ENCODE measurements at places on chromosomes 6 and 20.

DNA sequence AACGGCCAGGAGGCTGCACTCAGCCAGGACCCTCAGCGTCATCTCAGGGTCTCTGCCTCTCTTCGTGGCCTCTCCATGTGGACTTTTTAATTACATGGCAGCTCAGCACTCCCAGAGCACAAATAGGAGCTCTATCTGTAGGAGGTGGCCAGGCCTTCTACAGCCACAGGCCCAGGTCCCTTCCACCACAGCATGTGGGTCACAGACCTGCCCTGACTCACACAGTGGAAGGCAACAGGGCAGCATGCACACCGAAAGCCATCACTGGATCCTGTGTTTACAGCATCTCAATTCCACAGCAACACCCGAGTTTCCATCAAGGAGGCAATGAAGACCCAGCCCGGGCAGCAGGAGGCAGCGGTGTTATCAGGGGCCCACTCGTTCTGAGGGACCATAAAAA is 65.8 kb upstream of the CD93 start:
- H3K36me3 ChIP-seq: no peaks in the 10 kb centered on the region
- H3K4me1 ChIP-seq: peaks cover 5% of the 10 kb centered on the region
- H3K27ac ChIP-seq: peak overlapping the region; percentile 17
- DNase-seq: no peak
- peaks cover 7% of the 10 kb centered on the region for H3K27me3 ChIP-seq
- H3K4me3 ChIP-seq: no peak overlapping the region

DNA sequence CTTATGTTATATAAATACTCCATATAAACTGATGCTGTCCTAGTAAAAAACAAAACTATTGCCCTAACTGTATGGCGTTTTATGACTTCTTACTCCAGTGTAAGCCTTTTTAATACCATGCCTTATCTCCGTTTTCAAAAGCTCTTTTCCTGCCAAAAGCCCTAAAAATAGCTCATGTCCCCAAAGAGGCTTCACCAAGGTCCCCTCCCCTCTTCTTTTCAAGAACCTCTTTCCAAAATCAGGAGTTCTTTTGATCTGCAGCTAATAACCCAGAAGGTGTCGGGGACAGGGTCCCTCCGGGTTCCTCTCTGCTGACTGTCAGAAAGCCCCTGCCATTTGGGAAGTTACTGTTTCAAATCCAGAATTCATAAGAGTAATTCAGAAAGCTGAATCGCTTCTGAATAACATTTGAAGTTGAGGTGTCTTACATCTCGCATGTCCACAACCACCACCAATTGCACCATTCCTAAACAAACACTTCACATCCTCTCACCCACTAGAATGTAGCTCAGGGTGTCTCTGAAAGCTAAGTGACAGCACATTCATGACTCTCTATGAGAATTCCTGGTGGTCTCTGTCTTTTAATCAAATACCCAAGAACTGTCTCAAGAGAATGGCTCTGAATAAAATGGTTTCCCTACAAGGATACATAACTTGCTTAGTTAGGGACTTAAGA is 13.3 kb downstream of the TASP1 start:
- DNase-seq: no peak
- no peak overlapping the region for H3K4me3 ChIP-seq
- H3K27ac ChIP-seq: peak overlapping the region; percentile 75
- no peaks in the 10 kb centered on the region for H3K27me3 ChIP-seq
- H3K36me3 ChIP-seq: peaks cover 11% of the 10 kb centered on the region

DNA sequence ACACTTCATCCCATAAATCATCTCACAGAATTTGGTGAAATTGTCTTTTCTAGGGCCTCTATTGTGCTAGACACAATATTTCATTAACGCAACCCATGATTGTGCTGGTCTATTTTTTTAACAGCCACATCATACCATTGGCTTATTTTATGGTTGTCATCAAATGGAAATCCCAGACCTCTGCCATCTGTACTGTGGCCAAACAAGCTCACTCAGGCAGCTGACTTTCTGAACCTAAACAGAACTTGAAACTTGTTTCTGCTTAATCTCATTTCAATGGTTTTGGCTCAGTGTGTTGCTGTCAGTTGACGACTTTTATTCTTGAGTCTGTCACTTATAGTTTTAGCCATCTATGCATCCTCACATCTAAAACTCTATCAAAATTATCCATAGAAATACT is 111.8 kb downstream of the HAO1 start:
- H3K4me1 ChIP-seq: no peaks in the 10 kb centered on the region
- no peaks in the 10 kb centered on the region for H3K27me3 ChIP-seq
- H3K4me3 ChIP-seq: no peak overlapping the region
- no peaks in the 10 kb centered on the region for H3K36me3 ChIP-seq
- H3K27ac ChIP-seq: no peak overlapping the region

DNA sequence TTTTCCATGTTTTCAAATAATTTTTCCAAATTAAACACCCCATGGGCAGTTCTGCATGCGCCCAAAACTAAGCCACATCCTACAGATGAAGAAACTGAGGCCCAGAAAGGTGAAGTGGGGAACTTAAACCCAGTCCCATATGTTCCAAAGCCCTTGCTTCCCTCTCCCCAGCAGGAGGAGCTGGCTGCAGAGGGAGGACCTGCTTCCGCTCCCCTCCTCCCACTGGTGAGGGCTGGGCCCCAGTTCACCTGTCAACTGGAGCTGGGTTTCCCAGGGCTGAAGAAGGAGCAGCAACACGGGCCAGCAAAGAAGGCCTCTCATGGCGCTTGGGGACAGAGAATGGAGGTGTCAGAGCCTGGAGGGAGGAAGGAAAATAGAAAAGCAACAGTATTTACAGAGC is 1.4 kb upstream of the RBPJL start:
- no peaks in the 10 kb centered on the region for H3K36me3 ChIP-seq
- peaks cover 82% of the 10 kb centered on the region for H3K27me3 ChIP-seq
- DNase-seq: no peak
- no peak overlapping the region for H3K4me3 ChIP-seq
- H3K4me1 ChIP-seq: peaks cover 5% of the 10 kb centered on the region
- no peak overlapping the region for H3K27ac ChIP-seq

DNA sequence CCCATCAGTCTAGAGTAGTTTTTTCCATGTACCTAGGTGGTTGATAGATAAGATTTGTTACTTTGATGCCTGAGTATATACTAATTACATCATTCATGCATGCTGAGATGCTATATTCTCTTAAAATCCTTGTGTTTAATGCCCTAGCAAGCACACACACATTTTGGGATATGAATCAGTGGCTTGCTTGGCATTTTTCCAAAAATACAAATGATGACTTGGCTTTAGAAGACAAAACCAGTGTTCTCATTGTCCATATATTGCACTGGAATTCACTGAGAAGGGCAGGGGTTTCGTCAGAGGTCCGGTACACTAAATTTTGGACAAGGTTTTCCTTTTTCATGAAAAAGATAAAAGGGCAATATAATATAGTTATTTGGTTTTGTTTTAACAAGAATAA is 24.9 kb downstream of the GTPBP2 start:
- DNase-seq: no peak
- H3K4me1 ChIP-seq: peaks cover 16% of the 10 kb centered on the region
- H3K36me3 ChIP-seq: peaks cover 36% of the 10 kb centered on the region
- H3K27me3 ChIP-seq: no peaks in the 10 kb centered on the region
- no peak overlapping the region for H3K4me3 ChIP-seq

GRCh38 chr6:127969701-127970100 is 68.8 kb upstream of the THEMIS start:
- no peaks in the 10 kb centered on the region for H3K27me3 ChIP-seq
- no peak overlapping the region for H3K4me3 ChIP-seq
- no peaks in the 10 kb centered on the region for H3K4me1 ChIP-seq
- DNase-seq: no peak

- no peaks in the 10 kb centered on the region for H3K27me3 ChIP-seq
- DNase-seq: no peak
- H3K4me3 ChIP-seq: no peak overlapping the region
- H3K27ac ChIP-seq: peak overlapping the region; percentile 15
- peaks cover 9% of the 10 kb centered on the region for H3K36me3 ChIP-seq
Measured at GRCh38 chr20:32830437-32830836, 10.7 kb downstream of the MAPRE1 start.

DNA sequence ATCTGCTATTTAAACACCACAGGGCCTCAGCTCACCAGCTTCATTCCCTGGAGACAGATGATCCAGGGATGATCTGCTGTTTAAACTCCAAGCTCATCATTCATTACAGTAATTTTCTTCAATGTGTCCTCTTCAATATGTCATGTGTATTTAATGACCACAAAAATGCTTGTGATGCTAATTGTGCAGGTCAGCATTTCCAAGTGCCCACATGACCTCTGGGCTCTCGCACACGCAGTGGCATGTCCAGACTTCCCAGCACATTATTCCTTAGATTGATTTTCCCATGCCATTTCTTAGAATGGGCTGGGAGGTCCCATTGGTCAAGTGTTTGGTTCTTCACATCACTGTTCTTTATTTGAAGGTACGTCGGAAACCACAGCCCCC is 434.4 kb downstream of the HAO1 start:
- H3K36me3 ChIP-seq: no peaks in the 10 kb centered on the region
- DNase-seq: no peak
- no peaks in the 10 kb centered on the region for H3K27me3 ChIP-seq
- H3K4me1 ChIP-seq: no peaks in the 10 kb centered on the region
- H3K27ac ChIP-seq: no peak overlapping the region

- H3K4me1 ChIP-seq: peaks cover 58% of the 10 kb centered on the region
- H3K27me3 ChIP-seq: no peaks in the 10 kb centered on the region
- H3K4me3 ChIP-seq: peak overlapping the region; percentile 6
- DNase-seq: no peak
Measured at GRCh38 chr6:158911746-158912480, 88.1 kb downstream of the RSPH3 start.

DNA sequence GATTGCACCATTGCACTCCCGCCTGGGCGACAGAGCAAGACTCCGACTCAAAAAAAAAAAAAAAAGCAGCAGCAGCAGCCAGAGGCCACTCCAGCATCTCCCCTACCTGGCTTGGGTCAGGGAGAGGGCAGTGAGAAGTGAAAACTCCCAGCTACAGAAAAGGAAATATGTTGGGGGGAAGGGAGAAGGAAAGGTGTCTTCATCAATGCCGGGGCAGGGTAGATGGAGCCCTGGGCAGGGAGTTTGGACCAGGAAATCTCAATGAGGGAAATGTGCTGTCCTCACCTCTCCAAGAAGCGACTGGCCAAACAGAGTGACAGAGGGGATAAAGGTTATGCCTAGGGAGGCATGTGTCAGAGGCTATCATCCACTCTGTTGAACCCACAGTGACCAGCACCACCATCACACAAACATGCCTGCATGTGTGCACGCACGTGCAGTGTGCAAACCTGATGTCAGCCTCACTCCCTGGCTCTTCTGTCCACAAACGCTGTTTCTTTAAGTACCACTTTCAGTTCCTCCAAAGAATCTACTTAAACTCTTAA is 887 bp upstream of the AIF1 start:
- no peak overlapping the region for H3K27ac ChIP-seq
- DNase-seq: no peak
- H3K4me3 ChIP-seq: no peak overlapping the region
- H3K4me1 ChIP-seq: peaks cover 29% of the 10 kb centered on the region
- no peaks in the 10 kb centered on the region for H3K27me3 ChIP-seq

GRCh38 chr6:106476331-106477105 is 116.0 kb downstream of the CRYBG1 start:
- H3K27me3 ChIP-seq: peaks cover 4% of the 10 kb centered on the region
- peaks cover 15% of the 10 kb centered on the region for H3K4me1 ChIP-seq
- H3K4me3 ChIP-seq: no peak overlapping the region
- no peak overlapping the region for H3K27ac ChIP-seq
- no peak for DNase-seq

DNA sequence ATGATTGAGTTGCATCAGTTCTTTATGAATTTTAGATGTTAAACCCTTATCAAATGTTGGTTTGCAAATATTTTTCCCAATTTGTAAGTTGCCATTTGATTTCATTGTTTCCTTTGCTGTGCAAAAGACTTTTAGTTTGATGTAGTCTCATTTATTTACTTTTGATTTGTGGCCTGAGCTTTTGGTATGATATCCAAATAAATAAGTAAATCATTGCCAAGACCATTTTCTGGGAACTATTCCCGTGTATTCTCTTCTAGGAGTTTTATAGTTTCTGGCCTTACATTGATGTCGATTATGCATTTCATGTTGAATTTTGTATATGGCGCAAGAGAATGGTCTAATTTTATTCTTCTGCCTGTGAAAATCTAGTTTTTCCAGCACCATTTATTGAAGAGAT is 13.4 kb downstream of the AIG1 start:
- peaks cover 13% of the 10 kb centered on the region for H3K36me3 ChIP-seq
- H3K4me1 ChIP-seq: peaks cover 8% of the 10 kb centered on the region
- no peak overlapping the region for H3K4me3 ChIP-seq
- H3K27me3 ChIP-seq: no peaks in the 10 kb centered on the region

DNA sequence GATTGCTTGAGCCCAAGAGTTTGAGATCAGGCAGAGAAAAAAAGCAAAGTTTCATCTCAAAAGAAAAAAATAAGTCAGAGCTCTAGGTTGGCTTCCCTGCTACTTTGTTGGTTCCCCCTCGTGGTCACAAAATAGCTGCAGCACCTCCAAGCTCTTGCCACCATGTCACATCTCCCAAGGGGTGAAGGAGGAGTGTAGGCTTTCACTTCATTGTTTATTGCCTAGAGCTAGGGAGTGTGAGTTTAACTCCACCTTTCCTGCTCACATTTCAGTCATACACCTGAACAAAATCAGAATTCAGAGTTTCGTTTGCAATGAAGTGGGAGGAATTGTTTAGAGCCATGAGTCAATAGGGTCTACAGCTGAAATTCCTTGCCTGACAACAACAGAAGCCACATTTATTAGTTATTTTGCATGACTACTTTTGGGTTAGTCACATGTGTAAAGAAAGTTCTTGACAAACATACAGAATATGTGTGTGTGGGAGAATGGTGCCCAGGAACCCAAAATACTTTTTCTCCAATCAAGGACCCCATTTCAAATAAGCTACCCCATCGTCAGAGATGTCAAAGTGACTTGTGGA is 56.2 kb upstream of the UFL1 start:
- no peaks in the 10 kb centered on the region for H3K36me3 ChIP-seq
- no peak overlapping the region for H3K4me3 ChIP-seq
- DNase-seq: no peak
- H3K27ac ChIP-seq: no peak overlapping the region

DNA sequence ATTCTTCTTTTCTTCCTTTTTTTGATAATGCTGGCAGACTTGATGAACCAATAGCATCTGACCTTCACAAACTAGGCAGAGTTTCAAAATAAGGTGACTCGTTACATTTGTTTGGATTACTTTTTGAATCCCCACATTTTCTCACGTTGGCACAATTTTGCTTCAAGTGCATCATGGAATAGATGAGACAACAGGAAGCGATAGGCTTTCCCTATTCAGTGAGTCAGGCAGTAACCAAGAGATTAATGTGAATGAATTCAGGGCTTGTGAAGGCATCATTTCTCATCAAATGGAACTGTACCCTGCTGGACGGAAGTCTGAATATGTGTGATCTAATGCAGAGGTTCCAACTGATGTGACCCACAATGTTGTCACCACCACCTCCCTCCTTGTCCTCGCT is 10.7 kb downstream of the RFPL4B start:
- DNase-seq: no peak
- no peaks in the 10 kb centered on the region for H3K4me1 ChIP-seq
- no peak overlapping the region for H3K27ac ChIP-seq
- no peaks in the 10 kb centered on the region for H3K36me3 ChIP-seq

DNA sequence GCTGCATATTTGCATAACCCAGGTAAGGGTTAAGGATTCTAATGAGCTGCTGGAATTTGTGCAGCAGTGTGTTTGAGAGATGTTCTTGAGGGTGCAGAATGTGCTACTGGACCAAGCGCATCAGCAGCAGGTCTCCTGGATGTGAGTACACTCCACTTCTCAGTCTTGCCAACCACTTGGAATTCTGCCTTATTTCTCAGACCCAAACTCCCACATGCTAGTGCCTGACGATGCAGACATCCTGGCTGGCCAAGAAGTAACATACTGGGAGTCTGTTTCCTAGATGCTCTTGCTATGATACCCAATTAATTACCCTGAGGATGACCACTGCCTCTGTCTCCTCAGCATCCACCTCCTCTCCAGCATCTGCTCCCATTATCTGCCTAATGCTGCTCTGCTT is 186.6 kb downstream of the MOXD1 start:
- H3K4me3 ChIP-seq: no peak overlapping the region
- no peaks in the 10 kb centered on the region for H3K27me3 ChIP-seq
- no peak for DNase-seq
